Thoracic aorta (tissue), 2 donors: ENCODE measurements at places on chromosomes 2 and 18. TPM values are rescaled to one million over a fixed set of nuclear protein-coding genes. Genes with fewer than 3 reads are reported as not detected.

Gene LONRF2
- 17.4 TPM for total RNA-seq

GRCh38 chr2:8546612-8547283 lies 135.1 kb upstream of the ID2 start:
- no peak for DNase-seq

- DNase-seq, result no peak
Observed at GRCh38 chr2:145036421-145037011, 516.6 kb upstream of the ZEB2 start.

GRCh38 chr18:37276111-37276890 lies 289.3 kb downstream of the CELF4 start:
- DNase-seq, result no peak

DNA sequence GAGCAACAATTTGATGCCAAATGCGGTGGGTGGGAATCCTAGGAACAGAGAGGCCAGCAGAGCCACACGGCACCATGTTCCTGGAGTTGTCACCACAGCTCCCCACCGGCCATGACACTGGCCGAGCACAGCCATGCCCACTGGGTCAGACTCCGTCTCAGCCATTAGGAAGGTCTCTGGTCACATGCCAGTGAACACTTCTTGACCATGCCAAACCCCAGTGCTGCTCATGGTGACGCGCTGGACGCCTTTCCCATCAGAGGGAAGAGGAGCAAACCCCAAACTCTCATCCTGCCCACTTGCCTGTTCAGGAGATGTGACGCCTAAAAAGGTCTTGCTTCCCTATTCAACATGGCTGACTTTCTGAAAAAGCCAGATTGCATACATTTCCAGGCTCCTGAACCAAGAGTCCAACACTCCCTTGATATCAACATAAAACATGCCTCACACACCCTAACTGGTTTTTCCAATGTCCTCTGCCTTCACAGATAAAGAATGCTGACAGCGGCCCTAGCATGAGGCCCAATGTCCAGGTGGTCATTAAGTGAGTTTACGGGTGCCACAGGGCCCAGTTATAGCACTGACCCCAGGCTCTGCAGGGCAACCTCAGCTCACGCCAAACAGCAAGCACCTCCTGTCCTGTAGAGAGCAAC lies 31.9 kb downstream of the TFCP2L1 start:
- DNase-seq, result no peak

GRCh38 chr2:65070856-65071255 lies 14.6 kb downstream of the CEP68 start:
- no peak for DNase-seq
